ENCODE measurements at places on chromosomes 16 and 17.

DNA sequence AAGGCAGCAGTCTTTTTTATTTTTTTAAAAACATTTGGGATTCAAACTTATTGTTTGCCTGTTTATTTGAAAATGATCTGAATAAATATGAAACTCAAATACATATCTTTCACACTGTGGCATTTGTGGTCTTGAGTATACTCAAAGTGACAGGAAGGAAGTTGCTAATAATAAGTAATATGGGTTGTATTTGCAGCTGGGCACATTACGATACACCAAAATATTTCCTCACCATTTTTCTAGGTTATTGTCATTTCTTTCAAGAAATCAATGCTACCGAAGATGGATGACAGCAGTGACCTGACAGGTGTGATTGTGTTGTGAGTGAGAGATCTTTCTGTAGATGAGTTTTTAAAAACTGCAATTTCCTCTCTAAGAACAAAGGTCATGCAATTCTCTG, 665.7 kb downstream of the CDH8 start:
- no peak for DNase-seq

- DNase-seq, result no peak
These were observed 87.3 kb downstream of the ABCA8 start for GRCh38 chr17:68867759-68868516.

DNA sequence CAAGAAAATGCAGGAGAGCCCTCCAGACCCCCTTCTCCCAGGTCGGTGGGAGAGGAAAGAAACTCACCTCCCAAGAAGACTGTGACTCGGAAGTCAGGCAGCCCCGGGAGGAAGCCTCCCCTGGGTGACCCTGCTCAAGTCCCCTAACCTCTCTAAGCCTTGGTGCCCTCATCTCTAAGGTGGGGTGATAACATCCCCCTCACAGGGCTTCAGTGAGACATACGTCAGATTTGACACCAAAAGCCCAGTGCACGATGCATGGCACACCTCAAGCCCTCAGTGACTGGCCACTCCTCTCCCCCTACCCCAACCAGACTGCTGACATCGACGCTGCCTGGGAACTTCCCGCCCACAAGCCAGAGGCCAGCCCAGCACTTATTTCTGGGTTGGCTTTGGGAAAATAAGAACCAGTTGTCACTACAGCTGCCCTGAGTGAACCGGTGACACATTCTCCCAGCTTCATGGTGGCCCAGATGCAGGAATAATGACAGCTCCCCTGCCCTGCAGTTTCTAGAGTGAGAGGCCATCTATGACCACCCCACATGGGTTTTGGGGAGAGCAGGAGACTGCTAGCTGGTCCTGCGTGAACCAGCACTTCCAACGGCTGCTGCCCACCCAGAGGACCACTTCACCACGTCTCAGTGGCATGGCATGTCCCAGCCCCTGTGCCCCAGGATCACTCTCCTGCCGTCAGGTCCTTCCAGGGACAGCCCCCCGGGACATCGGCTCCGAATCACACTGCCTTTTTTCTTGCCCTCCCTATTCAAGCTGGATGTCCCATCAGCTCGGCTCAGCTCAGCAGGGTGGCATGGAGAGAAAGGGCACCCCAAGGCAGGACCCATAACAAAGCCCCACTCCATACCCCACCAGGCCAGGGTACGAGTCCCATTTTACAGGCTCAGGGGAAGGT, 9.5 kb downstream of the KNOP1 start:
- DNase-seq, result no peak

- no peak for DNase-seq
These were observed 4.1 kb downstream of the MRPS7 start for GRCh38 chr17:75265614-75266315.
